ENCODE measurements at places on chromosomes 12 and 14.
A peak's percentile ranks its signal among the peaks of the same experiment; 100 is the strongest.

DNA sequence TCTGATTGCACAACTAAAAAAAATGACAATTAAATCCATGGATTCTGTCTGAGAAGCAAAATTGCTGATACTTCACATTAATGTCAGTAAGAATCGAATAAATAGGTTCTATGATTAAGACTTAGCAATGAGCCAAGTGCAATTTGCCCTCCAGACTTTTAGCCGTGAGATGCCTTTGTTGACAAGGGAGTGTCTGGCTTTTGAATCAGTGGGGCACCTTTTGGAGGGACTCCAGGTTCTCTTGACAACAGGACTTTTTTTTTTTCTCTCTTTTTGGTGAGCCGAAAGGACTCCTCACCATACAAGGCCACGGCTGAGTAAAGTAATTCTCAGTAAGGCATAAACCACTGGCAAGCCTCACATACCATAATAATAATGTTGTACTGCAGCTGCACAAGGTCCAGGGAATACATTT, 4.7 kb upstream of the MDM1 start:
- DNase-seq = no peak

DNA sequence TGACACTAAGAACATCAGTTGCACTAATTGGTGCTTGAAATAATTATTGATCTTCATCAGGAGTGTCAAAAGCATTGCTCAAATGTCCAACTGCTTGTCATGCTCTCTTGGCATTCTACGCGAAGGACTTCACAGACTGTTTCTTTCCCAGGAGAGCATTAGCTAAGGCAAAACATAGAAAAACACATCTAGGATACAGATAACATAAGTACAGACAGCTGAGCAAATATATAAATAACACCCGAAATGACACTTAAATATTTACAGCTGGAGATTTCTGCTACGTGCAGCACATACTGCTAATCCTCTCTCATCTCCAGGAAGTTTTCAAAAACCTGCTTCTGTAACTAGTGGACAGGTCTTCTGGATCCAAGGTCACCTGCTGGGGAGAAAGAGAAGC, 120.0 kb upstream of the PRMT8 start:
- no peak for DNase-seq

DNA sequence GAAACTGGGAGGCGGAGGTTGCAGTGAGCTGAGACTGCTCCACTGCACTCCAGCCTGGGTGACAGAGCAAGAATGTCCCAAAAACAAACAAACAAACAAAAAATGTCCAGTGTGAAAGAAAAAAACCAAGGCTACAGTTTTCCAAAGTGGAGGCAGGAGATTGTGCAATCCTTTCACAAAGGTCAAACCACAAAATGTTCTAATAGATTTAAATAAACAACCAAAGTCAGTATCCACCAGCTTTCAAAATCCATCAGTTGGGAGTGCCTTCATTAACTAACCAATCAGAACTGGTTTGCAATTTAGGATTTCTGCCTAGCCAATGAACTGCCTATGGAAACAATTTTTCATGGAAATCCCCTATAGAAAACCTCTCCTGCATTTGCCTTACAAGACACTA, 52.3 kb upstream of the TRIM9 start:
- no peak for DNase-seq

DNA sequence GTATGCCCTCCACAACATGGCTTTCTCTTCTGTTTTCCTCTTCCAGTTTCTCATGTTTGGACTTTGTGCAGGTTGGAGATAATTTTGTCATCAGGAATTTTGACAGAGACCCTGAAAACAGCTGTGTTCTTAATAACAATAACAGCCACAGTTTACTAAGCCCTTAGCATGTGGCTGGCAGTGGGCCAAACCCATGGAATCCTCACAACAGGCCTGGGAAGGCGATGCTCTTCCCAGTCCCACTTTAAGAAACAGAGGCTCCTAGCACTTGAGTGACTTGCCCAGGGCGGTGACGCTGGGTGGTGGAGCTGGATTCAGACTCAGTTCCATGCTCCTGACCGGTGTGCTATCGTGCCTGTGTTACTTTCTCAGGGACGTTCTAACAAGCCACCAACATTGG, 20.1 kb upstream of the PLEKHG3 start:
- peak; percentile 75 for DNase-seq

- peak; percentile 47 for DNase-seq
Measured at GRCh38 chr12:68245180-68246021, 8.0 kb downstream of the IL22 start.

DNA sequence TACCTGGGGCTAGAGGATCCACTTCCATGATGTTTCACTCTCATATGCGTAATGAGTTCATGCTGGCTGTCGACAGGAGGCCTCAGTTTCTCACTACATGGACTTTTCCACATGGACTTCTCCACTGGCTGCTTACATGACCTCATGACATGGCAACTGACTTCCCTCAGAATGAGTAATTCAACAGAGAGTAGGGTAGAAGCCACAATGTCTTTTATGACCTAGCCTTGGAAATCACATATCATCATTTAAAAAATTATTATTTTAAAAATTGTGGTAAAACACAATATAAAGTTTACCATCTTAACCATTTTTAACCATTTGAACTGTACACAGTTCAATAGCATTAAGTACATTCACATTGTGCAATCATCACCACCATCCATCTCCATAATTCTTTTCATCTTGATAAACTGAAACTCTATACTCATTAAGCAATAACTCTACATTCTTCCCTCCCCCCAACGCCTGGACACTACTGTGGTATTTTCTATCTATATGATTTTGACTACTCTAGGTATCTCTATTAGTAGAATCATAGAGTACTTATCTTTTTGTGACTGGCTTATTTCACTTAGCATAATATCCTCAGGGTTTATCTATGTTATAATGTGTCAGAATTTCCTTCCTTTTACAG, 144.5 kb downstream of the TGFB3 start:
- DNase-seq = no peak

GRCh38 chr12:105393587-105393986, 63.1 kb downstream of the C12orf75 start:
- peak; percentile 47 for DNase-seq

GRCh38 chr12:91786499-91787272, 359.0 kb downstream of the BTG1 start:
- no peak for DNase-seq

DNA sequence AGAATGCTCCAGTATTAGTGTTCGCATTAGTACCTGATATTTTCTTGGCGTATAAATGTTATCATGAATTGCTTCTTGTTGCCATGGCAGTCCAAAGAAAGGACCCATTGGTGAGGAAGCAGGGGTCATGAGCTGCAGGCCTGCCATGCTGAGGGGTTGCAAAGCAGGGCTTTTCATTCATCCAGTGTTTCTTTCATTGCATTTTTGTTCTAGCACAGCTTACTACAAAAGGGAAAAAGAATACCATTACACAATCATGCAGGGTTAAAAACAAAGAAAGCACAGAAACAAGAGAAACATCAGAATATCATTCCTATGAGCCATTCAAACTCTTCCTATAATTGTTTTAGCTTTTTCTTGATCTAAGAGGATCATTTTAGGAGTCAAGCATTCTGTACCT, 24.0 kb downstream of the DICER1 start:
- DNase-seq = no peak

DNA sequence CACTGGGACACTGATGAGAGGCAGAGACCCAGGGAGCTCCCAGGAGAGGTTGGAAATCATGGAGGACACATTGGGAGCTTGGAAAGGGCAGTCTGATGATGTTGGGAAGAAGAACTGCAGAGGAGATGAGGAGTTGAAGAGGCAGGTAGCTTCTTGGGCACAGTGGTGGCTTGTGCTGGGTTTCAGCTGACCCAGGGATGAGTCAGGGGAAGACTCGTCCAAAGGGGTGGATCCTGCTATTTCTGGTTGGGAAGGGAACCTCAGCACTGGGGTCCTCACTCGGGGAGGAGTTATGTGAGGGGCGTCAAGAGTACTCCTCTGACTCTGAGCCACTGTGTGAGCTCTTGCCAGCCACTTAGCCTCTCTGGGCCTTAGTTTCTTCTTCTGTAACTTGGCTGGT, 11.5 kb downstream of the ADCY4 start:
- DNase-seq = no peak

- peak; percentile 5 for DNase-seq
Measured at GRCh38 chr14:95065411-95065810, 91.9 kb downstream of the DICER1 start.

GRCh38 chr12:94570161-94570560, 80.2 kb downstream of the TMCC3 start:
- no peak for DNase-seq

DNA sequence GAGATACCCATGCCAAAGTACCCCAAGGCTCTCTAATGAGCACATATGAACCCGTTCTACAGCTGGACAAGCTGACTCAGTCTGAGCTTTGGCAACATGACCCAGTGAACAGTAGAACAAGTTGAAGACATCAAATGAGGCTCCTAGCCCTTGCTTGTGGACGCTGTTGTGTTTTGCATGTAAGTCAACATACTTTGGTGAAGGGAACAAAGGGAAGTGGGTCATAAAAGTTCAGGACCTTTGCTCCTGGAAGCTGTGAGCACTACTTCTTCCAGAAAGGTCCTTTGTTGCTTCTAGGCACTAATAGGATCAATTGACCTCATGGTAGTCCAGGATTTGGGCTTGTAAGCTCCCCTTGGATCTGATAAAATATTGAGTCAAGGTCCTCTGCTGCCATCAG, 613.5 kb upstream of the TBX3 start:
- DNase-seq = no peak

DNA sequence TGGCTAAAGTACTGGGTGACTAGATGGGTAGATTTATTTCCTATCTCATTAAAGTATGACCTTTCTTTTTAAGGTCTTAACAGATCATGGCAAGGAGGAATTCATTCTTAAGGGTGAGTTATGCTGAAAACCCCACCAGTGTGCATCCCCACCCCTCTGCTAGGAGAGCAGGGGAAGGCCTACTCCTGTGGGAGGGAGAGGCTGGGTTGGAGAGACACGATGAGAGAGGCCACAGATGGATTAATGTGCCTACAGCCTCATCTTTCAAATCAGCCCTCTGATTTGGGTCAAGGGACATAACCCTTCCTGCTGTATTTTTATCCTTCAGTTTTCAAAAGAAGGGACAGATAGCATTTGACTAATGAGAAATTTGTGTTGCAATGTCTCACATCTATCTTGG, 185.5 kb downstream of the SSPN start:
- DNase-seq = no peak

Data from right hindlimb (tissue), 1 donor.